ENCODE measurements at places on chromosomes 11 and 22.

DNA sequence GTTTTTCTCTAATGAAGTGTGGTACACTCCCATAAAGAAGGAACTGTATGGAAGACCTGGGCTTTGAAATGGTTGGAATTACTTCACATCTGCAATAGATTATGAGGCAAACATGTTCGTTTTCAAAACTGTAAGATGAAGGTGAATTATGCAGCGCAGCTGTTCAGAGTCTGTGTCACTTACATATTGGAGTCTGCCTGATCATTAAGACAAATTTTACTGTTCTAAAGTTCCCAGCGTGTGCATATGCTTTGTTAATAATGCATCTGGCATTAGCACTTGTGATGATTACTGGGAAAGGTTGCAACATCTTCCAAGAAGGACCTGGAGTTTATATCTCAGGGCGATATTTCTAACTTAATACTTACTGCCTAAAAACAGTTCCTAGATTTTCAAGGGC is 255.2 kb upstream of the ZC3H12C start:
- DNase-seq = no peak

GRCh38 chr11:2997406-2997805 is 5.3 kb upstream of the NAP1L4 start:
- DNase-seq = no peak

GRCh38 chr11:60785136-60785535 is at the start of gene MS4A10:
MS4A10 (plus strand) TSS chr11:60785333; CDS start chr11:60790336, 5,003 bp downstream.
- DNase-seq = no peak

GRCh38 chr11:77602381-77603088 is 12.8 kb downstream of the AQP11 start:
- no peak for DNase-seq

- DNase-seq = no peak
Observed at GRCh38 chr22:19812910-19813309, 41.8 kb downstream of the GNB1L start.

GRCh38 chr11:33160587-33160986 is 693 bp downstream of the CSTF3 start:
- DNase-seq = no peak

DNA sequence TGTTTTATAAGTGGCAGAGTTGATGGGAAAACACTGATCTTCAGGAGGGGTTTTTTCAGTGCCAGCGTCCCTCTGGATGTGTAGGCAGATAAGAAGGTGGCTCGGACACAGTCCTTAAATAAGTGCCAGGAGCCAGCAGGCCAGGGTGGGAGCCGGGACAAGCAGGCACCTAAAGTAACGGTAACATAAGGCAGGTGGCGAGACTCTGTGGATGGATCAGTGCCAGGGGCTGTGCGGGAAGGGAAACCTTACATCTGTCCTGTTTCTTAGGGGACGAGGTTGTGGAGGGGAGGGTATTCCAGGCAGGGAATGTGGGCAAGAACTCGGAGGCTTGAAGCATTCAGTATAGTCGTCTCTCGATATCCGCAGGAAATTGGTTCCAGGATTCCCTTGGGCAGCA is 15.9 kb downstream of the BCR start:
- no peak for DNase-seq

DNA sequence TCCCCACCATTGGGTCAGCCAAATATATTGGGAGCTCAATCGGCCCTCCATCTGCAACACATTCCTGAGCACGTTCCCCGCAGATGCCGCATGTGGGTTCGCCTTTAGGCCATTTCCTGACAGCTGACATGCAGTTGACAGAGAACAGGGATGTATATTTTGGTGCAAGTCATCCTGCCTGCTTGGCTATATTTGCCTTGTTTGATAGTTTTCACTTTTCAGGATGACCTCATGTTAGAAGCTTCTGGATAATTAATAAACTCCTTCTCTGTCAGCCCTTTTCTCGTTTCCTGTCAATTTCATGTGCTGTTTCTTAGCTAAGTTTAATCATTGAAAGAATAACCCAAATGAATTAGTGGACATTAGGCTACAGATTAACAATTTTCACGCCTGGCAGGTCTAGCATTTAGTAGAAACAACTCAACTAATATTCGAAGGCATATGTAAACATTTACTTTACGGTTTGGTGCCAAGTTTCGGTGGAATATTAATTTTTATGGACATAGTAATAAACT is 105.8 kb upstream of the SLC5A12 start:
- DNase-seq = no peak

DNA sequence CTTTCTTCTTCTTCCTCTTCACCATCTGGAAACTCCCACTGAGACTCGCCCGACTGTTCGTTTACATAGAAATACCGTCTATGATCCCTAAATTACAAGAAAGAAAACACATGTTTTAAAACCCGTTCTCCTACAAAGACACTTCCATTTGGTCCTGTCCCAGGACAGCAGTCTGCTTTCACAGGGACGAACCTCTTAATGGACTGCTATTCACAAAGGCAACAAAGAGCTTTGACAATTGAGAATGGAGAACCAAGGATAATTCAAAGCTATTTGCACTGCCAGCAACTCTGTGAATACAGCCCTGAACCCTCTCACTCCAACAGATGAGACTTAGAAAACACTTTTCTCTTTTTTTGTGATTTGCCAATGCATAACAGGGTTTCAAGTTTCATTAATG is 16.3 kb upstream of the AGBL2 start:
- DNase-seq = no peak

All from stimulated activated CD4-positive, alpha-beta T cell treated with anti-CD3 and anti-CD28 coated beads, Interleukin-1b, Interleukin-23, amount 100 ng/mL, for 1 hour (primary cell).